ENCODE measurements at places on chromosomes 1 and 21.
A peak's percentile ranks its signal among the peaks of the same experiment; 100 is the strongest.

DNA sequence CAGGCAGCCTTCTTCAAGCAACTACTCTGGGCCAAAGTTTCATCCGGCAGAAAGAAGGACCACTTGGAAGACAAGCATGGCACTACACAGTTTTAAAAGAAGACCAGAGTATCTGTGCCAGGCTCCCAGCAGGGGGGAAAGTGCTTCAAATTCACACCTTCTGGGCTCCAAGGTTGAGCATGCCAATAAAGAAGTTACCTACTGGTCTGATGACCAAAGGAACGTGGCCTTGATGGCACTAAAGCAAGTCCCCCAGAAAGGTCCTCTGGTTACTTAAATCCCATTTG lies 73.5 kb downstream of the CD46 start:
- no peak for DNase-seq

GRCh38 chr1:187460093-187460492 lies 631.3 kb downstream of the PLA2G4A start:
- no peak for DNase-seq

DNA sequence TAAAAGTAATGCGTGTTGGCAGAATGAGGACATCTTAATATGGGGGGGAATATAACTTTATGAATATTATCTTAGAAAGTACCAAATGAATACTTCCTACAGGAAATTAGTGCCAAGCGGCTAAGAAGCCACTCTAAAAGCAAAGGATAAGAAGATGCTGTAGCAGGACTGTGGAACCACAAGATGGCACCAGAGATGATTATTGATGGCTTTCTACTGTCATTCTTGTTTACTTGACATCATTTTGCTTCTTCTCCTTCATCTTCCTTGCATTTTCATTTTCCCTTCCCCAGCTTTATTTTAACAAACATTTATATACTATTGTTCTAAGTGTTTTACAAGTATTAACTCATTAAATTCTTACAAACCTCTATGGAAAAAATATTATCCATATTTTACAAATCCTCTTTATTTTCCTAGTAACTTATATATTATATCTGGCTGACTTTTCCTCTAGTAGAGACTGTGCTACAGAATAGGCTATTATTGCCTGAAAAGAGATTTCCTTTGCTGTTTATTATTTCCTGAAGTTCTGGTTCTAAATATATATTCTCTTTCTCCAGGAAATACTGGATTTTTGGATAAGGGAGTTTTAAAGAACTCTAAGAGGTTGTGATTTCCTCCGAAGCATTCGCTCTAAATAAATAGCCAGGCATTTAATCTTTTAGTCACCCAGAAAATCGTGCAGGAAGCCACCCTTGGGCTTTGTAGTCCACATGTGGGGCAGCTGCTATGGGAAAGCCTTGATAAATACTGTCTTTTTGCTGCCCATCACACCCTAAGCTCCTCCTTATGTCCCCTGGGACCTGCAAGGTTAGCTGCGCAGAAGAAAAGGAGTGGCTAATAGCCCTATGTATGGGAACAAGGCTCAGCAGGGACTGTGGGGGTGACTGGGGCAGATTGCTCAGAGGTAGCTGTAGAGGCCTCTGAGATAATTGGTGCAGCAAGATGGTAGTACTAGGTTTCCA lies 69.8 kb downstream of the TPR start:
- peak; percentile 58 for DNase-seq

GRCh38 chr1:116628448-116628847 lies 39.1 kb downstream of the IGSF3 start:
- DNase-seq, result no peak

DNA sequence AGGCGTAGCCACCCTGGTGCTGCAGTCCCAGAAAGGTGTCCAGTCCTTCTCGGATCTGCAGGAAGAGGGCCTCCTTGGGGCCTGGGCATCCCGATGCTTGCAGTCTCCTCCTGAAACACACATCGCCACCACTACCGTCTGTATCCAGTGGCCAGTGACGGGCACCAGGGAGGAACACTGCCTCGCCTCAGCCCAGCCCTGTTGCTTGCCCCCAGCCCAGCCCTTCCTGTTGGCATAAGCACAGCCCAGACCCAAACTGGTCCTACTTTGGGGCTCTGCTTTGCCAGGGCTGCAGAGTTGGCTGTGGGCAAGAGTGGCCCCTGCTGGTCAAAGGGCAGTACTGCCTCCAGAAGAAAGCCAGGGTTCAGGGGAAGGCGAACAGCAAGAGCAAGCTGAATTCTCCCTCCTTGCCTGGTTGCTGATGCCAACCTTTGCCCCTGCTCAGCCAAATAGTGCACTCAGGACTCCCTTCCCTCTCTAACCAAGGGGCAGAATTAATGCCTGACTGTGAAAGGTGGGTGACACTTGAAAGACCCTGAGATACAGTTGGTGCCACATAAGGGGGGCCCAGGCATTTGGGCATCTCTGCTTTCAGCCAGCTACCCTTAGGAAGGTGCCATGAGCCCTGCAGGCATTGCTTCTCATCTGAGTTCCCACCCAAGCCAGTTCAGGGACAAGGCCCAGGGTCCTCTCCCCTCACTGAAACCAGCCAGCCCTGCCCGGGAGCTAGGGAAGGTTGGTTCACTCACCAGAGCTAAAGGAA lies 11.1 kb upstream of the ARHGEF2 start:
- peak; percentile 71 for DNase-seq
